HS-5 (cell line): ENCODE measurements at places on chromosomes 7 and 10.

DNA sequence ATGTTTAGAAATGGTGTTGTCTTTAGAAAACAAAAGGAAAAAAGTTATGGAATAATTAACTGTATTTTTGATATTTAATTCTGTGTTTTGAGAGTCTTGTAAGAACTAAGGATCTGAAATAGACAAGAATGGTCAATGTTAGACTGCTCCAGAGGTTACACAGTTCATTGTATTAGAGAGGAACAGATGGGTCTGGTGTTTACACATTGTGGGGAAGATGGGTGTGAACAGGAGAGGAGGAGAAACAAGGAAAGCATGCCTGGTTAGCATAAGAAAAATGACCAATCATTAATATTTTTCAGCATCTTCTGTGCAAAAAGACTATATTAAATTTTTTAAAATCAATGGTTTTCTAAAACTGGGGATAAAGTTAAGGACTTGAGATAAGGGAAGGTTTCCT is 11.9 kb downstream of the MEOX2 start:
- DNase-seq, result no peak

DNA sequence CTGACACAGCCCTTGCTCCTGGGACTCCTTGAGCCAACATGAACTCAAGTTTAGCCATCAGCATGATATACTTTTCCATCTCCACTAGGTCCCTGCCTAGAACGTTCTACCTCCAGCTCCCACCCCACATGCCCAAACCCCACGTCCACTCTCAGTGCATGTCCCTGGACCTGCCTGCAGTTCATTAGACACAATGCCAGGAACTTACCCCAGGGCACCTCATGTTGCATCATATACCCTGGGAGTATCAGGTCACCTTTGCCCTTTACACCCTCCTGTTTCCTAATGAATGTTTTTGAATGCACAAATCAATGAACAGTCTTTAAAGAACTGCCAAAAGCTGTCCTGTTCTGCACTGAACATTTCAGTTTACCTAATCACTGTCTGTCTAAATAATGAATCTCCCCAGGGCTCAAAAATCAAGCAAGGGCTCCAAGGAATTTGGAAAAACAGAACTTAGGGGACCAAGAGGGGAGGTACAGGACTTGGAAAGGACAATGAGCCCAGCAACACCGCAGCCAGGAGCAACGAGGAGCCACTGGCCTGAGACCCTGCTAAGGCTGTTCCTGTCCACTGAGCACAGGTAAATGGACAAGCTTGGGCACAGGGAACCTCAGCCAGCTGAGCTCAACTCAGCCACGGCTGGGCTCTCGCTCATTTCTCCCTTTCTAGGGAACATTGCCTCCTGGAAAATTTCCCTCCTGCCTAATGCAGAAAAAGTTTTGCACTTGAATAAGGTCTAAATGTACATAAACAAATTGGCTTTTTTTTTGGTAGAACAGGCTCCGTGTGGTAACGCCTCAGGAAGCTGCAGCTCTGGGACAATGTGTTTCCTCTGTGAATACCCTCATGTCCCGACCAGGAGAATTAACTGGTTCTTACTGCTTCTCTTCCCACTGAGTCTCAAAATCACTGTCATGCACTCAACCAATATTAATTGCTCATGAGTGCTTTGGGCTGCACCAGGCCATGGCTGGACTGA is 7.4 kb downstream of the MAT1A start:
- no peak for DNase-seq

DNA sequence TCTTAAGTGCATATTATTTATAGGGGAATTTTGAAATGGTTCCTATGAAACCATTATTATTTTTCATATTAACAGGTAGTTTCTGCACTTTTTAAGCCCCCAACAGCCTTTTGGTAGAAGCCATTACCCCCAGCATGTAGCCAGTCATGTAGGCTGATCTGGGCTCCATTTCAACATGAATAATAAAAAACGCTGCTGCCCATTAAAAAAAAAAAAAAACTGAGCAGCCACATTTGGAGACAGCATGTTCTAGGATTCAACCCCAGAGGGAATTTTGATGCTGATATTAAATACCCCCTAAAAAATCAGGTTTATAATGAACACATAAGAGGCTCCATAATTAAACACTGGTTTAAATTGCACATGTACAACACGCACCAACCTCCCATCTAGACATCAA is 181.3 kb downstream of the RTKN2 start:
- DNase-seq, result no peak

GRCh38 chr7:75966190-75966961 is 28.0 kb downstream of the TMEM120A start:
- no peak for DNase-seq

GRCh38 chr7:46192271-46192670 is 271.2 kb upstream of the IGFBP3 start:
- DNase-seq, result no peak

DNA sequence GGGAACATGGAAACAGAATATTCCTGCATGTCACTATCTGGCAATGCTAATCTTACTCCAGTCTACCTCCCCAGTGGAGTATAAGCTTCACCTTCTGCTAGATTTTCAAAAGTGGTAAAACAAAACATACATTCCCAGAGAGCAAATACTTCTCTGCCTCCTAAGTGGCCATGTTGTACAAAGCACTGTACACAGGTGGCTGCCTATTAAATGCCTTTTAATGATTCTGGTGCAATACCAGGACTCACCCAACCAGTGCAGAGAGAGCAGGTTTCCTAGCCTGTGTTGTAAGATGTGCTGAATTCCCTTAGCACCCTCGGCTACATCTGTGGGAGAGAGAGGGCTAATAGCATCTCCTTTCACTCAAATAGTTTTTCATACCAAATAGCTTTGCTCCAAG is 684.3 kb upstream of the NRP1 start:
- no peak for DNase-seq

DNA sequence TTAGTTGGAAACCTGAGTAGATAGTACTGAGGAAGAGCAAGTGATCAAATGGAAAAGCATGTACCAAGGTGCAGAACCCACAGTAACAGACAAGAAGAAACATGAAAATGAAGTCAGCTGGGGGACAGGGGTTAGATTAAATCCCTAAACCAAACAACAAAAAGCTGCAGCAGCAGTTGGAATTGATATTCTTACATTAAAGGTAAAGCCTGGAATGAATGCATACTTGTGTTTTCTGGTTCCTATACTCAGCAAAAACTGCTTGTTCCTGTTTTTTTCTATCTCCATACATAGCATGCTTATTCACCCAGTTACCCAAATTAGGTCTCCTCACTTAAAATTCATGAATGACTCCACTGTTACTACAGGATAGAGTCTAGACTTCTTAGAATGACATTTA is 92.4 kb downstream of the TPST1 start:
- no peak for DNase-seq

- no peak for DNase-seq
Measured at GRCh38 chr10:109668154-109668665, 255.1 kb downstream of the XPNPEP1 start.

- DNase-seq, result no peak
Measured at GRCh38 chr7:29647020-29647654, 83.5 kb downstream of the PRR15 start.

- DNase-seq, result no peak
Measured at GRCh38 chr10:132194726-132195125, 8.0 kb downstream of the DPYSL4 start.

GRCh38 chr10:116989439-116989838 is 15.5 kb downstream of the SHTN1 start:
- no peak for DNase-seq

GRCh38 chr10:30902621-30903396 is 128.9 kb downstream of the ZNF438 start:
- DNase-seq, result no peak

DNA sequence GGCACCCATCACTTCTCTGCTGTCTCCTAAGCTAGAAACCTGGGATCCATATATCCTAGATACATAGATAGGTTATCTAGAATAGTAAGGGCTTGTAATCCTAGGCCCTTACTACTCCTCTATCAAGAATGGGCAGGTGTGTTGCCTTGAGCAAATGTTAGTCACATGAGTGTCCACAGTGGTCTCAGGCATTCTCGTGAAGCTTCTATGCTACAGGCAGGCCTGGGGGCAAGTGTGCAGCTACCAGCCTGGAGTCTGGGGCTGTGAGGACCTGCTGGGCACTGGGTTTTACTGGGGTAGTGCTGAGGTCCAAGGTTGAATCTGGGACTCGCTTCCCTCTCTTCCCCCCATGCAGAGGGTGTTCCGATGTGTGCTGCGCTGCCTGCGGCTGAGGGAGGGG is 91.4 kb downstream of the ABCC2 start:
- DNase-seq, result no peak

DNA sequence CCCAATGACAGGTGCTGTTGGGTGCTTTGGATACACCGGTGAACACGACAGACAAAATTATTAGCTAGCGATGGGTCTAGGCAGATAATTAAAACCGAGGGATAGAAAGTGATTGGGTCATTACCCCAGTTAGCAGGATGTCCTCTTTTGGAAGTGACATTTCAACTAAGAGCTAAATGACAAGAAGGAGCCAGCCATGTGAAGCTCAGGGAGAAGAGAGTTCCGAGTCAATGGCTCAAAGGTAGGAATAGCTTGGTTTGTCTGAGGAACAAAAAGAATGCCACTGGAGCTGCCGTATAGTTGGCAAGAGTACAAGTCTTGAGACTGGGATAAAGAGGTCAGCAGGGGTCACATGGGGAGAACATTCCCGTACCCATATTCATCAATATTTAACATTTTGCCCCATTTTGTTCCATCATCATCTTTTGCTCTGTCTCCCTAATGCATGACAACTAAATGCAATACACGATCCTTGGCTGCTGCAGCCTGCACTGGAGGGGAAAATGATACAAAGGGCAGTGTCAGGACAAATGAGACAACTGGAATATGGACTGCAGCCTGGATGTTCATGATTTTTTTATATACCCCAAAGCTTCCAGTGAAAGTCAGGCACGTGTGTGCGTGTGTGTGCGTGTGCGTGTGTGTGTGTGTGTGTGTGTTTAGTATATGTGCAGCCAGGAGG is 115.7 kb downstream of the ICA1 start:
- no peak for DNase-seq

DNA sequence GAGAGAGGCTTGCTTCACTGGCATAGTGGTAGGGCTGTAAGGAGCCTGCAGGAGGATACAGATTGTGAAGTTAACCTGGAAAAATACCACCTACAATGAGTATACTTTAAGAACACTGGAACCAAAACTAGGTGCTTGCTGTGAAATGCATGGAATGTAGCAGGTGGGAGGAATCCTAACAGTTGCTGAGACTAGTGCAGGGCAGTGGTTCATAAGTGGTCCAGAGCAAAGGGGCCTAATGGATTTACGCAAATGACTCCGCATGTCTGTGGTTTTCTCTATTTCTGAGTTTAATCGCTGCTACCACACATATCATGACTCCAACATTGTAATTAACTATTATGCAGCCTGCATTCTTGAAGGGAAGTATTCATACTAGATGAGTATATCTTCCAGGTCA is 218.4 kb downstream of the CHRM2 start:
- DNase-seq, result no peak

DNA sequence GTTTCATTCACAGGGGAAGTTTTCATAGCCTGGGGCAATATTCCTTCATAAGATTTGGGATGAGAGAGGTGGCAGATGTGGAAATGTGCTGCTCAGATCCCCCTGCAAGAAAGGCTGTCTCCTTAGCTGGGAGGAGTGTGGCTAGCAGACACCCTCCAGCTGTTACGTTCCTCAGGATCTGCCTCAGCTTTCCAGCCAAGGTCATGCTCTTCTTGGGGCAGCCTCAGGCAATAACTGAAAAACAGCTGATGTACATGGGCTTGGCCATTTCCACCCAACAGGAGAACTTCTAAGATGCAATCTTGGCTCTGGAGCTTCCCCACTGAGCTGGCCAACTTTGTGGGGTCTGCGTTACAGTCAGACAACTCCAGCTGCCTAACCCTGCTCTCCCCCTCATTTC is 51.3 kb upstream of the SEPTIN7 start:
- no peak for DNase-seq

GRCh38 chr10:132891368-132891767 is 51.0 kb downstream of the CFAP46 start:
- DNase-seq, result no peak

DNA sequence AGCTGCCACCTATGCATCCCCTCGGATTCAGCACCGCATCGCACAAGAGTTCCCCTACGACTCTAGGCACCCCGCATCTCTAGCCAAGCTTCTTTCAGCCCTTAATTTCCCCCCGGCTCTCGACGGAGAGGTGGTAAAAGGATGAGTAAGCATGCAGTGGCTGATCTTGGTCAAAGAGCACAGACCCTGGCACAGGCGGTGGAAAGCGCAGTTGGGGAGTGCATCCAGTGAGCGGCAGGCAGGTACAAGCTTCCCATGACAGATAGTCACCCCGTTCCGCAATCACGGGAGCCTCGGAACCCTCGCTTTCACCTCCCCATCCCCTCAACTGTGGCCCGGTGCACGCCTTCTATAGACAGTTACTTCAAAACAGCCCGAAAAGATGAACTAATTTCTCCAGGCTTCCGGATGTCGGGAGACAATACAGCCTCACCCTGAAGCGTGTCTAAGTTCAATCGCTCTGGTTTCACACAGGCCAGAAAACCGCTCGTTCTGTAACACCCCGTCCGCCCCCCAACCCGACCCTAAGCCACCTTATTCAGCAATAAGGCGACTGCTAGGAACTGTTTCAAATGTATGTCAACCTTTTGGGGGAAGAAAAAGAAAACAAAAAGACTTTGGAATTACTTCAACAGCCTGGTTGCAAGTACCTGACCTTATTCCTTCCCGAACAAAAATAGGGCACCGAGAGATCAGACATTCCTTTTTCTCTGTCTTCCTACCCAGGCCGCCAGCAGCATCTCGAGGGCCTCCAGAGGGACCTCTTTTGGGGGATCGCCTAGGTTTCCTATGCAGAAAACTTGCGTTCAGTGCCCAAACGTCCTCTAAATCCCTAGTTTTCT is 1.4 kb downstream of the RHEB start:
- no peak for DNase-seq

DNA sequence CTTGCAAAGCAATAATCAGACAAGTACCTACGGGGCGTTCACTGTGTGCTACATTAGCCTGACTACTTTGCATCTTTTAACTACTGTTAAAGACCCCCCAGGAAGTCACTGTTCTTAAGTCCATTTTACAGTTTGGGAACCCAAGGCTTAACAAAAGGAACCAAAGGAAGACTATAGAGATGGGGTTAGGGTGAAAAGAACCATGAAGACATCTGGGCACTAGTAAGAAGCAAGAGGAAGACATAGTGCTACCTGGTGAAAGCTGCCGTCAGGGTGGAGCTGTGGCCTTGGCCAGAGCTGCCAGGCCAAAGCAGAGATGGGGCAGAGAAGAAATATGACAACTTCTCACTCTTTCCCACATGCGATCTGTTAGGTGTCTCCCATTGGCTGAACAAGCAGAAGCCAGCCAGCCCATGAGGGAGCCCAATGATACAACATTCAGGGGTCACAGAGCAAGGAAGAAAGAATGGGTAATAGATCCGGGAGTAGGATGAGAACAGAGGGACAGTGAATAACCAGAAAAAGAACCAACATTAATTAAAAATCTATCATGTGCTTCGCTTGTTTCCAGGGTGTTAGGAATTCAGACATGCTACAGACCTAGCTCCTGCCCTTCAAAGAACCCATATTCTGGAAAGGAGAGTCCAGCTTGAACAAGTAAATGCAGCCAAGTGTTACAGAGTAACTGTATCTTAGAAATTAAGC is 85.4 kb downstream of the ARID5B start:
- no peak for DNase-seq

- DNase-seq, result peak; percentile 78
Measured at GRCh38 chr10:117609095-117609795, 66.7 kb downstream of the EMX2 start.

- peak; percentile 11 for DNase-seq
Measured at GRCh38 chr10:4195213-4195612, 410.2 kb upstream of the KLF6 start.

GRCh38 chr7:149254181-149254858 is 7.7 kb upstream of the ZNF783 start:
- no peak for DNase-seq
